Bone marrow (tissue), 2 donors: ENCODE measurements at places on chromosomes 7 and 10.
A peak's percentile ranks its signal among the peaks of the same experiment; 100 is the strongest.

GRCh38 chr7:53351681-53352080, 316.2 kb downstream of the POM121L12 start:
- DNase-seq: no peak

DNA sequence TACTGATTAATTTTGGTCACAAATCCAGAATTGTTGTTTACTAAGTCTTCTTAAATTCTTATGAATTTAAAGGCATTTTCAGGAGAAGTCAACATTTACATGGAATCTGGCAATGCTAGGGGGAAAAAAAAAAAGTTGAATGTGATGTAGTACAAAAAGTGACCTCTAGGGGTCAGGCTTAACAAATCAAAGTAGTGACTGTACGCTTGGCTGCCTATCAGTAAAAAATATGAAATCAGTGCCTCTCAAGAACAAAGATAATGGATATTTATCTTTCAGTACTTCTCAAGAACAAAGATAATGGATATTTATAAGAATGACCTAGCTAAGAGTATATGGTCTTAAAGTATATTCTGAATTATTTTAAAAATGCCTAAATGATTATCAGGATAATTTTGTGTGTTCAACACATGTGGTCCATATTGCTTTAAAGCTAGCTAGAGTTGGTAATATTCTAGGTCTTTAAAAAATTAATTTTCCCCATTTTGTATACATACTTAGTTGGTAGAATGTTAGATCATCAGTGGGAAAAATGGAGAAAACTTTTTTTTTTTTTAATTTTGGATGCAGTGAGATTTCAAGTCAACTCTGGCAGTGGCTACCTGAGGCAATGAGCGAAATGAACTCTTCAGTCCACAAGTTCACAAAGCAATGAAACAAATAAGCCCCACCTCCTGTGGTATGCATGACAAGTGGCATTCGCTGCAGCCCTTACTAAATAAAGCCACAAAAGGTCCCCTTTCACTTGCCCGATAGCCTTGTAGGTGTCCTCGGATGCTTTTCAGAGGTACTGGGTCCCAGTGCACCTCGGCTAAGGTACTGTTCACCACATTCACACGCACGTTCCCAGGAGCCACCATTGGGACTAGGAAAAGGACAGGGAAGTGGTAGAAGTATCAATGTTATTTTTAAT, 51.2 kb upstream of the LAMB4 start:
- DNase-seq: peak; percentile 42

GRCh38 chr7:133134810-133135209, 52.9 kb upstream of the CHCHD3 start:
- no peak for DNase-seq

GRCh38 chr10:33889371-33889770, 554.9 kb upstream of the NRP1 start:
- DNase-seq: no peak

DNA sequence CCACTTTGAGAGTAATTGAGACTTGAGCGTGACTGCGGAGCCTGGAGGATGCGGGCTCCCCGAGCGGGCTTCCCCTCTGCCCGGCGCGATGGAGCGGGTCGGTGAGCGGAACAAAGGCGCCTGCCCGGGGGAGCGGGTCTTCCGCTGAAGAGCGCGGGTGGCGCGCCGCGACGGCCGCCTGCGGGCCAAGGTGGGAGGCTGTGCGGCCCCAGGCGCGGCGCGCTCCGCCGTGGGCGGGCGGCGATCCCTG, at the start of gene GALNT17:
Gene GALNT17, plus strand, starts transcription at position 18 of the 250 bp plus-strand sequence.
- DNase-seq: no peak

DNA sequence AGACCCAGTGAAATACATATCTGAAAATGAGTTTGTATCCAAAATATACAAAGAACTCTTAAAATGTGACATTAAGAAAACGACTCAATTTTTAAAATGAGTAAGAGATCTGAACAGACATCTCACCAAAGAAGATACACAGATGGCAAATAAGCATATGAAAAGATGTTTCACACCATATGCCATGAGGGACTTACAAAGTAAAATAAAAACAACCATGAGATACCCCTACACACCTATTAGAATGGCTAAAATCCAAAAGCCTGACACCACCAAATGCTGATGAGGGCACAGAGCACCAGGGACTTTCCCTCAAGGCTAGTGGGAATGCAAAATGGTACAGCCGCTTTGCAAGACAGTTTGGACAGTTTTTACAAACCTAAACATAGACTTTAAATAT, 27.9 kb downstream of the GFRA1 start:
- DNase-seq: no peak

DNA sequence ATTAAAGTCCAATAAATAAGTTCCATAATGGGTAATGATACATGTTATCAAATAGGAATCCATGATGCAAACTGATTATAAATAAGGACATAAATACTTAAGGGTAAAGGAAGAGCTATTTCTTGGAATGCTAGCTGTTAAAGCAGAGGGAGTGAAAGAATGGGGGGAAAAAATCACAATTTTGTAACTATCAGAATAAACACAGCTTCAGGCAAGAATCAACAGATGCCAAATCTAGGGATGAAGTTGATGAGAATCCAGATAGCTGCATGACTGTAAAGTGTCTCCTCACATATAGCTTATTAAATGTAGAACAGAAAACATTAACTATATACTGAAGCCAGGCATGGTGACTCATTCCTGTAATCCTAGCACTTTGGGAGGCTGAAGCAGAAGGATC, 4.9 kb downstream of the IPMK start:
- DNase-seq: no peak

DNA sequence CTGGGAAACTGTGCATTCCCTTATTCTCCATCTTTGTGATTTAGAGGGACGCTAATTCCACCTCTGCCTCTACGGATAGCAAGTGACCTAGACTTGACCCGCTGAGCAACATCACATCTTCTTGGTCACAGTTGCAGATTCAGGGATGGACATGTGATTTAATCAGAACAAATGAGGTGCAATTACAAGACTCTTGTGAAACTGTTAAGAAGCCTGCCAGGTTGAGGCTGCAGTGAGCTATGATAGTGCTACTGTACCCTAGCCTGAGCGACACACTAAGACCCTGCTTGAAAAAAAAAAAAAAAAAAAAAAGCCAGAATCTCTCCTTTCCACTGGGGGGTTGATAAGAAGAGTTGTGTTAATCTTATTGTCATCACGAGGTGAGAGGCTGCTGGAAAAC, 14.4 kb downstream of the MPLKIP start:
- DNase-seq: no peak

DNA sequence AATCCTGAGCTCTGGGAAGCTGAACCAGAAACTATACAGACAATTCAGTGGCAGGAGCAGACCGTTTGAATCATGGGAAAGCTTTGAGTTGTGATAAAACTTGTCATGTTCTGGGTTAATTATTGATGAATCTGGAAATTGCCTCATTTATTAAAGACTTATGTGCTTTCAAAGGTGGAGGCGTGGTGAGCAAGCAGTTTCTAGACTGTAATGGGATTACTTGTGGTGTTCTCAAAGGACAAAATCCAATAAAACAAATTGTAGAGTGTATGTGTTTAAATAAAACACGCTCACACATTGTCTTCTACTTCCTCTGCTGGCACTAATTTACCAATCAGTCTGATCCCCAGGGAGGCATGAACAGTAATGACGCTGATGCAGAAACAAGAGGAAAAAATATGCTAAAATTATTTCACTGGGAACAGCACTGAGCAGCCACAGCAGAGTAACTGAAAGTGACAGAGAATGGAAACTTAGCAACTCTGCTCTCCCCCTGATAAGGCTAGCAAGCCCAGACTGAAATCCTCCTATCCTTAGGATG, 25.1 kb downstream of the PARD3 start:
- no peak for DNase-seq

GRCh38 chr7:123752534-123752933, 3.7 kb upstream of the WASL start:
- no peak for DNase-seq

- no peak for DNase-seq
These were observed at the start of gene TWIST1 for GRCh38 chr7:19117091-19117869. TSS of gene TWIST1 (minus strand) at chr7:19117636. CDS start at chr7:19117321, 315 bp downstream.

DNA sequence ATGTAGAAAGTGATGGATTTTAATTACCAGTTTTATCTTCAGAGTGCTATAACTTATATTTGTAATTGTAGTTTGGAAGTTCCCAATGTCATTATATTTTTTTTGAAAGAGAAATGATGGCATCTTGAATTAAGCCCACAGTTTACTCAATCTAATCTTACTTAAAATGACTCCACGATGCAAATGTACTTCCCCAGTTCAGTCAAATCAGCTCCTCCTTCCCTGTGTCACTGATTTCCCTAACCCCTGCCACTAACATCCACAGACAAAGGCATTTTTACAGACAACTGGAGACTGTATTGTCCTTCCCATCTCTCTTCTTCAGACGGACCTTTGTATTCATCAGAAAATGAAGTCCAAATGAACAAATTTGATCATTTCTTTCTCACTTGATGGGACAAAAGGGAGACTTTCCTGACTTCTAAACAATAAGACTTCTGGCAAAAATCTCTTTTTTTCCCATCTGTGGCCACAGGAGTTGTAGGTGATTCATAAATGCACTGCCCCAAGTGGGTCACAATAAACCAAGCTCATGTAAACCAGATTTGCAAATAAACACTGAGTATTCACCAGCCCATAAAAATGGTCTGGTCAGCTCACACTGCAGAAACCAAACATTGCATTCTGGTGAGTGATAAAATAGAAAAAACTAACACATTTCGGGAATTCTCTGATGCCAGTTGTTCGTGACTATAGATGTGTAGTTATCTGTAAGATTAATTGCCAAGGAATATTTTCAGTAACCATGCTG, 162.9 kb downstream of the FANK1 start:
- no peak for DNase-seq

GRCh38 chr10:17808971-17809841, at the start of gene MRC1:
TSS of gene MRC1 (plus strand) at chr10:17809348. CDS start at chr10:17809466, 118 bp downstream.
- DNase-seq: no peak

GRCh38 chr7:2728316-2729030, 40.5 kb downstream of the AMZ1 start:
- DNase-seq: no peak

DNA sequence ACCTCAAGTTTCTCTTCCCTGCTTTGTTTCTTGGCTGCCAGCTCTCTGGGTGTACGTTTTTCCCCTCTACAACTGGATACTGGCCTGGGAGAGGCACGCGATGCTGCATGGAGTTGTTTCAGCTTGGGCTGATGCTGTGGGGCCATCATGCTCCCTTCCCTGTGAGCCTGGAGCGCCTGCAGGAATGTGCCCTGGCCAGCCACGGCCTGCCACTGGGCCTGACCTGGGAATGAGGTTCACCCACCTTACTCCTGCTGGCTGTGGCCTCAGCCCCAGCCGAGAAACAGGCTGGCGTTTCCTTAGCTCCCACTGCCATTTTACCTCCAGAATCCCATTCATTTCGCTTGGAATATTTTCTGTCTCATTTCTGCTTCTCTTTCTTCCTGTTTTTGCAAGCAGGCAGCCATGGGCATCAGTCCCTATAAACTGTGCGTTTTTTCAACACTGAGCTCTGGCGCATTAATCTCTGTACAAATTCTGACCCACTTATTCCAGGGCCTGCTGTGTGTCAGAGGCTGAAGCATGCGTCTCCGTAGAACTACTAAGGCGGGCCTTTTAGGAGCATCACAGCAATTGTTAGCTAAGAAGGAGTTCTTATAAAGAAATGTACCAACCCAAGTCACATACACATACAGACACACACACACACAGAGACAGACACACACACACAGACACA, 57.9 kb downstream of the GATA3 start:
- no peak for DNase-seq

GRCh38 chr10:119206603-119207365, 587 bp upstream of the GRK5 start:
- peak; percentile 31 for DNase-seq

- no peak for DNase-seq
These were observed 750 bp upstream of the CDK14 start for GRCh38 chr7:90595342-90595800.

- DNase-seq: no peak
These were observed 34.2 kb downstream of the KLF6 start for GRCh38 chr10:3750854-3751253.

DNA sequence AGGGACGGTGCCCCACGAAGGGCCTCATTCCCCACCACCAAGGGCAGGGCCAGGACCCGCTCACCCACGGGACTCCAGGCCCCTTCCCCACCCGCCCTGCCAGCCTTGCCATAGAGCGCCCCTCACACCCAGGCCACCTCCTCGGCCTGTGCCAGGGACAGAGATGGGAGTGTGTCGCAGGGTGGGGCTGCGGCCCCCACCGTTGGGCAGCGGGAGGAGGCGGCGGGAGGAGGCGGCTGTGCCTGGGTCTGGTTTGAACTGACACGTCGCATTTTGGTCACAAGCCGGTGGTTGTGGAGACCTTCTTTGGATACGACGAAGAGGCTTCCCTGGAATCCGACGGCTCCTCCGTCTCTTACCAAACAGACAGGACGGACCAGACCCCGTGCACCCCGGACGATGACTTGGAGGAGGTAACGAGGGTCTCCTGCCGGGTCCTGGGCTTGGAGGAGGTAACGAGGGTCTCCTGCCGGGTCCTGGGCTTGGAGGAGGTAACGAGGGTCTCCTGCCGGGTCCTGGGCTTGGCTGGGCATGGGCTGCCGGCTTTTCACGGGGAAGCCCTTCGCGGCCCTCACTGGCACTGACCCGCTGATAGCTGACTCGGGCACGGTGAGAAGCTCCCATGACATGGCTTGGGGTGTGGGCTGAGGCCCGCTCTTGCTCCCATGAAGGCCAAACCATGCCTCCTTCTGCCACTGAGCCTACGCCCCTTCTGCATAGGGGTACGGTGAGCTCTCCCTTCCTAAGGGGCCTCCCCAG, 46.4 kb upstream of the DPYSL4 start:
- DNase-seq: no peak

- DNase-seq: no peak
These were observed 69.4 kb downstream of the SH3PXD2A start for GRCh38 chr10:103786020-103786419.

DNA sequence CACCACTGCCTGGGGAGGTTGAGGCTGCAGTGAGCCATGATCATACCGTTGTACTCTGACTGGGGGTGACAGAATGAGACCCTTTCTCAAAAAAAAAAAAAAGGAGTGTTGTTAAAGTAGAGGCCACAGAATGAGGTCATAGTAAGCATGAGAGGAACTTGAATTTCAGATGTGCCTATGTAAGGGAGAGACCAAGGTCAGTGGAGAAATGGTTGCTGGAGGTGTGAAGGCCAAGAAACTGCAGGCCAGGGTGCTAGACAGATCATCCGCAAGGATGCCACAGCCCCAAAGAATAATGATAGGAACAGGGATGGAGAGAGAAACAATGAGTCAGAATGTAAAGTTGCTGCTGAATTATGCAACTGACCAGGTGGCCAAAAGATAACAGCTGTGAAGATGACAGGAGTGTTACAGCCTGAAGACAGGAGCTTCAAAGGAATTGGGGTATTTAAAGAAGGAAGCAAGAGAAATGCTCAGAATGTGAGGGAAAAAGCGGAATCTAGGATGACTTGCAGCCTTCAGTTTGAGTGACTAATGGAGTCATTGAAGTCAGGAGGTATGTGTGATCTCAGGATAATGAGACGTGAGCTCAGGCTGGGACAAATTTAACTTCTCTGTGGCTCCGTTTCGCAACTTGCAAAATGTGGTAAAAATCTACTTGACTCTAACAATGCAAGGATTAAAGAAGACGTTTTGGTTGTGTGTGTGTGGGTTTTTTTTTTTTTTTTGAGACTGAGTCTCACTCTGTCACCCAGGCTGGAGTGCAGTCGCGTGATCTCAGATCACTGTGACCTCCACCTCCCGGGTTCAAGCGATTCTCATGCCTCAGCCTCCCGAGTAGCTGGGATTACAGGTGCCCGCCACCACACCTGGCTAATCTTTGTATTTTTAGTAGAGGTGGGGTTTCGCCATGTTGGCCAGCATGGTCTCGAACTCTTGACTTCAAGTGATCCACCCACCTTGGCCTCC, 22.2 kb downstream of the TYW1B start:
- peak; percentile 2 for DNase-seq

- no peak for DNase-seq
These were observed 35.5 kb downstream of the HIF1AN start for GRCh38 chr10:100571084-100571856.

GRCh38 chr7:43648473-43649406, 65.8 kb downstream of the STK17A start:
- peak; percentile 75 for DNase-seq
